ENCODE measurements at places on chromosomes 2 and 18.

DNA sequence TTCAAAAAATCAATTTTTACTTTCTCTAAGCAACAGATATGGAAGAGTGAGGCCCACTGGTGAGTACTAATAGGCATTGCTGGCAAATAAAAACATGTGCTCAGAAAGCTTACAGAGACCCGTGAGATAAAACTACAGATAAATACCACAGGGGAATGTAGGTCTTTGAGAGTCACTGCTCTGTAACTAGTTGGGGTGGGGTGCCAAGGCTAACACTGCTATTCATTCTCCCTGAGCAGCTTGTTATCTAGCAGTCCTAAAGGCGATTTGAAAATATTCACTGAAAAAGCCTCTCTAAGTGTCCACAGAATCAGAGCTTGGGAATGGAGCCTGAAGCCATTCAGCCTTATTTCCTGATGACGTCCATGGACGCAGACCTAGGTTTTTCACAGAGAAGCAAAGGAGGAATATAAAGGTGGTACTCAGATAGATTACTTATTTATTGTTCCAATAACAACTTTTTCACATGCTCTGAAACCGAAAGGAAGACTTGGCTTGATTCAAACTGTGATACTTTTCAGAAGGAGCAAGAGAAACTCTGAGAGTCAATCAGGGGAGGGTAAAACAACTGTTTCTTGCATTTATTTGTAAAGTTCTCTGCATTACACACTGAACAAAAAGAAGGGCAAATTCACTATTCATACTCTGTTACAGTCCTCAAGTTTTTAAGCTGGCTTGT, 188.4 kb downstream of the PPP1R1C start:
- DNase-seq: no peak

DNA sequence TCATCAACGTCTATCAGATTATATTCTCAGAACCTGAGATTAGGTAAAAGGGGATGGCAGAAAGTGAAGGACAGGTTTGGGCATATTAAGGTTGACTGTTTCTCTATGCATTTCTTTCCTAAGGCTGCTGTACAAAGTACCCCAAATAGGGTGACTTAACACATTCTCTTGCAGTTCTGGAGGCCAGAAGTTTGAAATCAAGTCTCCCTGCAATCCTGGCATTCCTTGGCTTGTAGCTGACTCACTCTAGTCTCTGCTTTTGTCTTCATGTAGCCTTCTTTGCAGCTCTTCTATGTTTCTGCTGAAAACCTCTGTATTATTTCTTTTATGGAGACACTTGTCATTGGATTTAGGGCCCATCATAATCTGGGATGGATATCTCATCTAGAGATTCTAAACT, 364.3 kb downstream of the PLCL1 start:
- no peak for DNase-seq

DNA sequence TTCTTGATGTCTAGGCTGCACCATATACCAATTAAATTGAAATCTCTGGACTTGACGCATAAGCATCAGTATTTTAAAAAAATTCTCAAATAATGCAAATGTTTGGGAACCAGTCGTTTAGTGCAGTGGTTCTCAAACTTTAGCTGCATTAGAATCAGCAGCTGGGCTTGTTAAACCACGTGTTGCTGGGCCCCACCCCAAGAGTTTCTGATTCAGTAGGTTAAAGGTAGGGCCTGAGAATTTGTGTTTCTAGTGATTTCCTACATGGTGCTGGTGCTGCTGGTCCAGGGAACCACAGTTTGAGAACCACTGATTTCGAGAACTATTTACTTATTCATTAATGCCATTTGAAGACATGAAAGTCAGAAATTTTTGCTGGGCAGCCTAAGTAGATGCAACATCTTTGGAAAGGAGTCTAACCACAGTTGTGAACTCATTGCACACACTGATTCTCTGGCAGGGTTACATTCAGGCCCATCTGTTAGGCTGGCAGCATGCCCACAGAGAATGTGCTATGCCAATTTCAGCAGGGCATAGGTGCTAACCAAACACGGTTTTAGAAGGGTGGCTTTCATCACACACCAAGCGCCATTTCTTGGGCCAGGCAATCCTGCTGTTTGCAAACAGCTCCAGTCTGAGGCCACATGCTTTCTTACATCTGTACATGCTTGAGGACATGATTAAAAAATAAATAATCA, 26.4 kb upstream of the ATP5MC3 start:
- no peak for DNase-seq

- no peak for DNase-seq
Measured at GRCh38 chr18:45719106-45719505, 4.9 kb upstream of the SLC14A1 start.

- no peak for DNase-seq
Measured at GRCh38 chr2:241842620-241843211, 16.0 kb downstream of the PDCD1 start.

GRCh38 chr2:117308861-117309770, 505.4 kb upstream of the DDX18 start:
- no peak for DNase-seq

GRCh38 chr18:2531751-2532150, 39.6 kb downstream of the METTL4 start:
- no peak for DNase-seq

- DNase-seq: no peak
Measured at GRCh38 chr2:23617167-23617810, 232.3 kb downstream of the KLHL29 start.

DNA sequence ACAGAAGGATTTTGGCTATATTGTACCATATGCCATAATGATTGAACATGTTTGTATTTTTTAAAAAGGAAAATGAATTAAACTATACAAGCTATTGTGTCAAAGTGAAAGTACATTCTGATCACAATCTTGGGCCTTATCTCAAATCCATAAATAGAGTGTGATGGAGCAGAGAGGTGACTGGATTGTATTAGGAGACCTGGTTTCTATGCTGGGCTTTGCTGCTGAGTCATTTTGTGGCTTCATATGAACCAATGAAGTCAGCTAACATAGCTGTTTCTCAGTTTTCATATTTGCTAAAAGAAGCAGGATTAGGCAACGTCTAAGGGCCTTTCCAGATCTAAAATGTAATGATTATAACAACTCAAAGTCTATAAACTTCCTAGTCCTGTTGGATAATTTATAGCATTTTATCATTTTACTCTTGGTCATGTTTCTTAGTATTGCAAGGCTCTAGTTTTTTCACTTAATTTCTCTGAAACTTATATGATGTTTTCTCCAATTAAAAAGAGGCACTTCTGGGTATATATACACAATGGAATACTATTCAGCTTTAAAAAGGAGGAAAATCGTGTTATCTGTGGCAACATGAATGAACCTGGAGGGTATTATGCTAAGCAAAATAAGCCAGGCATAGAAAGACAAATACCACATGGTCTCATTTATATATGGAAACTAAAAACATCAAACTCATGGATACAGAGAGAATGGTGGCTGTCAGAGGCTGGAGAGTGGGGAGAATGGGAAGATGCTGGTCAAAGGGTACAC, 112.3 kb downstream of the MEP1B start:
- no peak for DNase-seq

- no peak for DNase-seq
Measured at GRCh38 chr2:157196956-157197355, 60.5 kb upstream of the GALNT5 start.

DNA sequence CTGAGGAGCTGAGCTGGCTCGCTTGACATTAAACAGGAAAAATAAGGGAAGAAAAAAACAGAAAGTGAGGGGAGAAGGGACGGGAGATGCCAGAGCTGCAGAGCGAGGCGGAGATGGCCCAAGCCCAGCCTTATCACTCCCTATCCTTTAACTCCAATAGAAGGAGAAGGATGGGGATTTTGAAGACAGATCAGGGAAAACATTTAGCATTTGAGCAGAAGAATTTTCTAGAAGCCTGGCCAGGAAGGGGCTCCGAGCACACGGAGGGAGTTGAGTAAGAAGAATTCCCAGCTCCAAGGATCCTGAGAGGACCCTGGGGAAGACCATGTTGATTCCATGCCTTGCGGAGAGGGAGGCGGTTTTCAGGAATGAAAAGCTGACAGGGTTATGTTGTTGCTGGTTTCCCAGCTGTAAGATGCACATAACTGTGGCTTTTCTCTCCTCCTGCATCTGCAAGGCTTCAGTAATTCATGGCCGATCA, 35.6 kb downstream of the TWIST2 start:
- no peak for DNase-seq

GRCh38 chr2:44936275-44936674, 5.2 kb upstream of the SIX3 start:
- no peak for DNase-seq

- peak; percentile 61 for DNase-seq
Measured at GRCh38 chr2:211455216-211455841, 898.9 kb downstream of the CPS1 start.

- no peak for DNase-seq
Measured at GRCh38 chr2:97706708-97707345, 6.5 kb upstream of the ZAP70 start.

DNA sequence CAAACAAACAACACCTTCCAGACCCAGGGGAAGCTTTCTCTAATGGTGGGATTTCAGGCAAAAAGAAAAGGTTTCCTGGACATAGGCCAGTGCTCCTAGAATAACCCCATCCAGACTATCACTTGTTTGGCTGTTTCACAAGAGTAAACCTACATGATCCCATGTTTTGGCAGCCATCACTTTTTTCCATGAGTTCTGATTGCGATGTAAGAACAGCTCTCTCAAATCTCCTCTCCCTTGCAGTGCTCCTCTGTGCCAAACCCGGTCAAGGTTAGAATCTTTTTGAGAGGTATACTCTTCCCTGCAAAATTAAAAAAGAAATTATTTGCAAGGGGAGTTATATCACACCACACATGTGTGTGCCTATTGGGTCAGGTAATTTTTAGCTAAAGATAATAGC, 11.9 kb downstream of the GRP start:
- no peak for DNase-seq

GRCh38 chr18:10376731-10377130, 77.7 kb upstream of the APCDD1 start:
- DNase-seq: no peak

DNA sequence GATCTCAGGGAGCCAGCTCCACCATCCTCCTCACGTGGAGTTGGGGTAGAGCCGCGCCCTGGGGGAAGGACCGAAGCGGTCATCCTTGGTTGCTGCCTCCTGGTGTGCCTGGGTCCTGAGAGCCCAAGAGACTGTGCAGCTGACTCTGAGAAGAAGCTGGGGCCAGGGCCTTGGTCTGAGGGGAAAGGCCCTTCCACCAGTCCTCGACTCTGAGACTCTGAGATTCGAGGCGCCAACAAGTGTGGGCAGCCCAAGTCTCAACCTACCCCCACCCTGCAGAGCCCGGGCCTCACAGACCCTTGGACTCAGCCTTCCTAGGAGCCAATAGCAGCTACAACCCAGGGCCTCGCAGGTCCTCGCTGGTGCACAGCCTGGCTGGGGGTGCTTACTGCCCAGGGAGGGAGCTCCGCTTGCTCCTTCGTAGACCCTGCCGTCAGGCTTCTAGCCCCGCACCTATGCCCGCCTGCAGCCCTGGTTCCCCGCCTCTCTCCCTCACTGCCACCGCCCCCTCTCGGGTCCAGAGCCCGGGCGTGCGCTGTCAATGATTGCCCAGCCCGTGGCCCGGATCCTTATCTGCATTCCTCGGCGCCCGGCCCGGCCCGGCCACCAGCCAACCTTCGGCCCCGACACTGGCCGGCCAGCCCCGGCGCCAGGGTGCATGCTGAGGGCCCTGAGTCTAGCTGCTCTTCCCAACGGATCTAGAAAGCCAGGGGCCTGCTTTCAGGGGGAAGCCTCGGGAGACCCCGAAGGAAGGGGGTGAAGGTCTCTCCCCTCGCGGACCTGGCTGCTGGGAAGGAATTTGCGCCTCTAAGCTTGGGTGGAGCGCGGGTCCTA, 2.0 kb downstream of the IHH start:
- DNase-seq: peak; percentile 37

DNA sequence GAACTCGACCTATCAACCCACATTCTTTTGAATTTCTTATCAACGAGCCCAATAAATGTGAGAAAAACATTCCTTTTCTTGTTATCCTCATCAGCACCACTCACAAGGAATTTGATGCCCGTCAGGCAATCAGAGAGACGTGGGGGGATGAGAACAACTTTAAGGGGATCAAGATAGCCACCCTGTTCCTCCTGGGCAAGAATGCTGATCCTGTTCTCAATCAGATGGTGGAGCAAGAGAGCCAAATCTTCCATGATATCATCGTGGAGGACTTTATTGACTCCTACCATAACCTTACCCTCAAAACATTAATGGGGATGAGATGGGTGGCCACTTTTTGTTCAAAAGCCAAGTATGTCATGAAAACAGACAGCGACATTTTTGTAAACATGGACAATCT, 378.2 kb downstream of the STK39 start:
- no peak for DNase-seq

- no peak for DNase-seq
Measured at GRCh38 chr18:8091035-8091434, 518.2 kb upstream of the RAB12 start.

DNA sequence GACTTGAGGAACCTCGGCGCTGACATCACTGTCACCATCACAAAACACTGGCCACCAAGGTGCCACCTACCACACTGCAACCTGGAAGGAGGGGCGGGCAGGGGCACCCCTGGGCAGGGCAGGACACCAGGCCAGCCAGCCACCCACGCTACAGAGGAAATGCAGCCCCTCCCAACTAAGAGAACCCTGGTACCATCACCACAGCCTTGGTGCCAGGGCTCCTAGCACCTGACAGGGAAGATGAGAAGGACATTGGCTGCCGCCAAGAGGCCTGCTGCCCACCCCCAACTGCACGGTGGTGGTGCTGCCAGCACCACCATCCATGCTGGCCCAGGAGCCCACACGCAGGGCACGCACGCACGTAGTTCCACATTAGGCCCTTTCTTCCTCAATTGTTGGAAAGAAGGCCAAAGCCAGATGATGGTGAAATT, 88.7 kb downstream of the HDAC4 start:
- DNase-seq: no peak

DNA sequence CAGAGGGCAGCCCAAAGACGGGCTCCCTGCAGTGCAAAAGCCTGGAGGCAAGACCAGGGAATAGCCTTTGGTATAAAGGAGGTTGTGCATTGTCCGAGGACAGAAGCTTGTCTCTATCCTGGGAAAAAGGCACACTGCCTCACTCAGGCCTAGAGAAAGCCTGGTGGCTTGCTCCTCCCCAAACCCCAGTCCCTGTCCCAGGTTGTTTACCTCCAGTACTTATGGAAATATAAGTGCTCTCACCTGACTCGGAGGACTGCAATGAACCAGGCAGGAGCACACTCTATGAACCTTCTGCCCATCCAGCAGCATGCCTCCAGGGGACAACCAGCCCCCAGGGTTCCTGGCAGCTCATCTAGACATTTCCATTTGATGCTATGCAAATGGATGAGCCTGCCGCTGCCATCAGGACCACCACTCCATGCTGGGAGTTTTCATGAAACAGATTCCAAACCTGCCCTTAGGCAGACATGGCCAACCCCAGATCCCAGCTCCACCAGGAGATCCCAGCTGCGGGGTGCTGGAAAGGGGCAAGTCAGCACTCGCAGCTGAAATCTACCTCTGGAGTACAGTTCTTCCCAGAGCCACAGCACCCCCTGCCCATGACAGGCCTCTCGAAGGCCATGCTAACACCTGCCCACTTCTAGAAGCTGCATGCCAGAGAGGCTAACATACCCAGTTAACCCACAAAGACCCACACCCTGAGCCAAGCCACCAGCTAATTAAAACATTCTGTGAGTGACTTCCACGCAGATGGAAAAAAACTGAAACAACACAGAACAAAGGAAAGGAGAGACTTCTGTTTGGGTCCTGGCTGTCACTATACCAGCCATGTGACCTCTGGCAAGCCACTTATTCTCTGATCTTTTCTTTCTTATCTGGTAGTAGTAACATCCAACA, 101.7 kb downstream of the TTC32 start:
- DNase-seq: peak; percentile 83

All from ELF-1 (cell line).